Central memory CD8-positive, alpha-beta T cell (primary cell): ENCODE measurements at places on chromosomes 6 and 20.

- no peak overlapping the region for H3K4me3 ChIP-seq
- no peak for DNase-seq
- H3K36me3 ChIP-seq, result no peaks in the 10 kb centered on the region
- no peaks in the 10 kb centered on the region for H3K4me1 ChIP-seq
- no peaks in the 10 kb centered on the region for H3K27me3 ChIP-seq
- no peak overlapping the region for H3K27ac ChIP-seq
Observed at GRCh38 chr6:84460491-84460890, 233.0 kb upstream of the CEP162 start.

GRCh38 chr6:47209632-47210031, 100.1 kb downstream of the TNFRSF21 start:
- DNase-seq, result no peak
- peaks cover 8% of the 10 kb centered on the region for H3K27me3 ChIP-seq
- no peaks in the 10 kb centered on the region for H3K4me1 ChIP-seq

- H3K27ac ChIP-seq, result no peak overlapping the region
- peaks cover 76% of the 10 kb centered on the region for H3K27me3 ChIP-seq
Observed at GRCh38 chr20:45487231-45487635, 17.7 kb downstream of the WFDC2 start.

- H3K36me3 ChIP-seq, result no peaks in the 10 kb centered on the region
- peaks cover 57% of the 10 kb centered on the region for H3K4me1 ChIP-seq
- no peaks in the 10 kb centered on the region for H3K27me3 ChIP-seq
- H3K27ac ChIP-seq, result peak overlapping the region; percentile 0
Observed at GRCh38 chr6:129692467-129692866, 17.5 kb downstream of the ARHGAP18 start.

DNA sequence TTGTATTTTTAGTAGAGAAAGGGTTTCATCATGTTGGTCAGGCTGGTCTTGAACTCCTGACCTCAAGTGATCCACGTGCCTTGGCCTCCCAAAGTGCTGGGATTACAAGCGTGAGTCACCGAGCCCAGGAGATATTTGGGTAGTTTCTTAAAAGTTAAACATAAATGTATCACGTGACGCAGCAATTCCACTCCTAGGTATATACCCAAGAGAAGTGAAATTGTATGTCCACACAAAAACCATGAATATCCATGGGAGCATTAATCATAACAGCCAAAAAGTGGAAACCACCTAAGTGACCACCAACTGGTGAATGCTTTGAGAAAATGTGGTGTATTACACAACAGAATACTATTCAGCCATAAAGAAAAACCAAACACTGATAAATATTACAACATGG, 164.8 kb downstream of the MRPL14 start:
- DNase-seq, result no peak
- no peaks in the 10 kb centered on the region for H3K4me1 ChIP-seq
- H3K27me3 ChIP-seq, result peaks cover 35% of the 10 kb centered on the region
- peaks cover 1% of the 10 kb centered on the region for H3K36me3 ChIP-seq
- H3K27ac ChIP-seq, result no peak overlapping the region
